ENCODE measurements at places on chromosomes 4 and X.
A peak's percentile ranks its signal among the peaks of the same experiment; 100 is the strongest.

DNA sequence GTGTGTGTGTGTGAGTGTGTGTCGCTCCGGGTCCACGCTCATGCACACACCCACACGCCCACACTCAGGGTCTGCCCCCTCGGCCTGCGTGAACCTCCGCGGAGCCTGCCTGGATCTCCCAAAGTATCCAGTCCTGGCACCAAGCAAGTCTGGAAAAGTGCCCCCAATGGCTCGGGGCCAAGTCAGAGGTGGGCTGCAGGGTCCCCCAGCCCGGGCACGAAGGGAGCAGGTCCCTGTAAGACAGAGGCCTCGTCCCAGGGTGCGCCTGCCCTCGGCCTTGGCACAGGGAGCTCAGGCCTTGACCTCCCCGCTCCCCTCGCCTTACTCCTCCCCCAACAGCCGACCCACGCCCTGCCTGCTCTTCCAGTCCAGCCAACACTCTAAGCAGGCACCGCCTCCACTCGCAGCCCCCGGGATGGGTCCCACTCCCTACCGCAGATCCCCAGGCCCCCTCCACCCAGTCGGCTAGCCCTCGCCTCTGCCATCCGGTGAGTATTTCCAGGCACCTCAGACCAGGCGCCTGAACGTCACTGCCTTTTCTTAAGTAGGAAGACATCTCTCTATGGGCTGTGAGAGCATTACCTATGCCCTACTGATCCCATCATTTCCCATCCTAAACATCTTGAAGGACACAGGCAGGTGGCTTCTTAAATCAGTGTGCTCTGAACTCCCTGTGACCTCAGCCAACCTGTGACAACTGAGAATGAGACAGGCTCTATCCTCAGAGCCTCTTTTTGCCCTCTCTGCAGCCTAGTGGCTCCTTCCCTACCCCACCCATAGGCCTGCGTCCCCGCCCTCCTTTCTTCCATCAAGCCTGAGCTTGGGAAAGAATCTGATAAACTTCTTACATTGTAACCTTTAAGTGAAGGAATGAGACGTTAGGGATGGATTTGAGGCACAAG is 704 bp downstream of the FAM114A1 start:
- DNase-seq: no peak

DNA sequence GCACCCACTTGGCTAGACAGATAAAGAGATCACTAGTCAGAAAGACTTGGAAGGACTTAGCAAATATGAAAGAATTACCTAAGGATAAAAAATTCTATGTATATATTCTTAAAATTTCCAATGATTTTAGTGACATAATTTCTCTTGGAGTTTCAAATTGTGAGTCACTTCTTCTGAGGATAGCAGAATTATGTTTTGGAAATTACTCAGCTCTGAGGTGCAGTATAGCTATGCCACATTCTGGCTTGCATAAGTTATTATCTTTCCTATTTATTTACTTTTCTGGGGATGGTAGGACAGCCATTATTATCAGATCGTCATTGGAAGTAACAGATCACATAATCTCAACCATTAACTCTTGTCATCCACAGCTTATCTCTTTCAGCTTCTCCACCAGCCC is 853.5 kb downstream of the TRIML1 start:
- no peak for DNase-seq

GRCh38 chrX:118839334-118839958 is 15.8 kb downstream of the ZCCHC12 start:
- peak; percentile 43 for DNase-seq

DNA sequence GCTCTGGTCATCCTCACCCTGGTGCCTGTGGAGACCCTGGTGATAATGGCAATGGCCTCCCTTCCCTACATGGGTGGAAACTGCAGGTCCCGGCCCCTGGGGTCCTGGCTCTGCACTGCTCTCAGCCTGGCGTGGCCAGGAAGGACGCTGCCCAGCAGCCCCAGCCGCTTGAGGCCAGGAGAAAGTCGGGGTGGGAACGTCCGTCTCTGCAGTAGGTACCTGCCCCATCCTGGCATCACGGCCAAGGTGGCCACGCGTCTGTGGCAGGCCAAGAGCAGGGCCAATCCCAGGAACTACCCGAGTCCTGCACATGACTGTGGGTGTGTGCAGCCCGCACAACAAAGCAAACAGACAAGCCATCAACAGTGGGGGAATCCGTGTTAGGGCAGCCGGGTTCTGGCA is 33.8 kb downstream of the FGFRL1 start:
- no peak for DNase-seq

DNA sequence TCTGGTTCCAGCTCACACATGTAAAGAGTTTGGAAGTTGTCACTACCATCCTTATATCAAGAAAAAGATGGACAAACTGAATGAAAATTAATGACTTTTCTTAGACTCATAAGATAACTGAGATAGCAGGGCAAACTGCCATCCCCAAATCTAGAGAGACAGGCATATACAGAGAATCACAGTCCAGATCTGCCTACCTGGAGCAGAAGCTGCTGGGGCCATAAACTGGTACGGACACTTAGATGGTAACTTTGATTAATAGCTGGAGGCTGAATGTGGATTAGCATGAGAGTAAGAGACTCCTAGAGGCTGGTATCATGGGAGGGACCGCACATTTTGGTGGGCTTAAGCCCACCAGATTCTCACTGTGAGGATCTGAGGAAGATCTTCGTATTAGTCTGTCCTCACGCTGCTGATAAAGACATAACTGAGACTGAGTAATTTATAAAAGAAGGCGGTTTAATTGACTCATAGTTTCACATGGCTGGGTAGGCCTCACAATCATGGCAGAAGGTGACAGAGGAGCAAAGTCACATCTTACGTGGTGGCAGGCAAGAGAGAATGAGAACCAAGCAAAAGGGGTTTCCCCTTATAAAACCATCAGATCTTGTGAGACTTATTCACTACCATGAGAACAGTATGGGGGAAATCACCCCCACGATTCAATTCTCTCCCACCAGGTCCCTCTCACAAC is 10.8 kb upstream of the POLA1 start:
- DNase-seq: no peak

DNA sequence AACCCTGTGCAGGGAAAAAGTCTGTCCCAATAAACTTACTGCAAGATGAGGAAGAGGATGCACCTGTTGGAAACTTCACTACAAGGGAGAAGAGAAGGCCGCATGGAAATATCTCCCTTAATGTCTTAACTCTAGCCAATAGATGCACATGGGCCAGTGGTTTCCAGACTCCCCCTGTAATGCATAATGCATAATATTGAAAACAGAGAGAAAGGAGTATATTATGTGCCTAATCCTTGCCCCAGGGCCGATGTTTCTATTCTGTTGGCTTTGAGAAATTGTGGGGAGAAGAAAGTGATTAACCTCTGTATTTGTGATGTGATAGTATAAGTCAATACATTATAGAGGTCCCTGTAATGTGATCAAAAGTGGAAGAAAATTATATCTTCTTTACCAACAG is 37.2 kb downstream of the INTS12 start:
- DNase-seq: no peak

DNA sequence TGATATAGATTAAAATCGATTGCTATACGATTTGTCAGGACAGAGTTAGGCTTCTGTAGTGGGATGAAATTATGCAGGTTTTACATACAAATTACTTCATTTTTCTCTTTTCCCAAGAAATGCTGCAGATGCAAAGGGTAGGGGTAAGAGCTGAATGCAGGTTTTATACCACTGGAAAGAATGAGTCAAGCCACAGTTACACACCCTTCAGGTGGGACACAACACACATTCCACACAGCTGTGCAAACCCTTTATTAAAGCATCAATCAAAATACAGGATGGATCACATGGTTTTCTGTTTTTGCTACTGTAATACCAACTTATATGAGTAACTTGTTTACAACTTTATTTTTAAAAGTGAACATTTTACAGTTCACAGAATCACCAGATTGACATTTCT is 39.8 kb downstream of the MFAP3L start:
- DNase-seq: no peak

DNA sequence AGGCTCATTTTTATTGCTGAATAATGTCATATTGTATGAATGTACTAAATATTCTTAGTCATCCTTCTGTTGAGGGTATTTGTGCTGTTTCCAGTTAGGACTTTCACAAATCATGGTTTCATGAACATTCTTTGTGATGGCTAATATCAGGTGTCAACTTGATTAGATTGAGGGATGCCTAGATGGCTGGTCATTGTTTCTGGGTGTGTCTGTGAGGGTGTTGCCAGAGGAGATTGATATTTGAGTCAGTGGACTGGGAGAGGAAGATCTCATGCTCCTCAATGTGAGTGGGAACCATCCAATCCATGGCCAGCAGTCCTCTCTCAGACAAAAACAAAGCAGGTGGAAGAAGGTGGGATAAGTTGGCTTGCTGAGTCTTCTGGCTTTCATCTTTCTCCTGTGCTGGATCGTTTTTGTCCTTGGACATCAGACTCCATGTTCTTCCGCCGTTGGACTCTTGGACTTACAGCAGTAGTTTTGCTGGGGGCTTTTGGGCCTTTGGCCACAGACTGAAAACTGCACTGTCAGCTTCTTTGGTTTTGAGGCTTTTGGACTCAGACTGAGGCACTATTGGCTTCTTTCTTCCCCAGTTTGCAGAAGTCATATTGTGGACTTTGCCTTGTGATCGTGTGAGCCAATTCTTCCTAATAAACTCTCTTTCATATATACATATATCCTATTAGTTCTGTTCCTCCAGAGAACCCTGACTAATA is 11.9 kb upstream of the HS3ST1 start:
- DNase-seq: no peak

DNA sequence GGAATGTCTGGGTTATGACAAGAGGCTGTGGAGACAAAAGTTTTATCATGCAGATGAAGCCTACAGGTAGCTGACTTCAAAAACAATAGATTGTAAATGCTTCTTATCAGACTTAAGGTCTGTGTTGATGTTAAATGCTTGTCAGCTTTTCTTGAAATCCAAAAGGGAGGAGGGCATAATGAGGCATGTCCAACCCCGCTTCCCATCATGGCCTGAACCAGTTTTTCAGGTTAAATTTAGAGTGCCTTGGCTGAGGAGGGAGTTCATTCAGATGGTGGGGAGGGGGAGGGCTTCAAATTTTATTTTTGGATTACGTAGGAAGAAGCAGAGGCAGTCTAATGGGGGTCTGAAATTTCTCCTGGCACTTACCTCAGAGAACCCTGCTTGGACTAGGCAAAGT is 207.7 kb upstream of the HDX start:
- DNase-seq: no peak

DNA sequence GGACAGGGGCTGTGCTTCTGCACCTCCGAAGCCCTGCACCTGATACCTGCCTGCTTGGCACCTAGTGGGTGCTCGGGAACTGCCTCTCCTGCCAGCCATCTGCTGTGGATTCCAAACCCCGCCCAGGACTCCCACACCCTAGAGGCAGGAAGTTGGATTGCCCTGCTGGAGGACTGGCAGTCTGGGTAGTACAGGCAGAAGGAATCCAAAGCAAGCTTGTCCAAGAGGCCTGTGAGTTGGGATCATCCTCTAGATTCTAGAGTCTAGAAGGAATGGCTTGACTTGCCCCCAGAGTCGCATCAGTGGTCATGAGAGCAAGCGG is 64.6 kb upstream of the MTM1 start:
- no peak for DNase-seq

DNA sequence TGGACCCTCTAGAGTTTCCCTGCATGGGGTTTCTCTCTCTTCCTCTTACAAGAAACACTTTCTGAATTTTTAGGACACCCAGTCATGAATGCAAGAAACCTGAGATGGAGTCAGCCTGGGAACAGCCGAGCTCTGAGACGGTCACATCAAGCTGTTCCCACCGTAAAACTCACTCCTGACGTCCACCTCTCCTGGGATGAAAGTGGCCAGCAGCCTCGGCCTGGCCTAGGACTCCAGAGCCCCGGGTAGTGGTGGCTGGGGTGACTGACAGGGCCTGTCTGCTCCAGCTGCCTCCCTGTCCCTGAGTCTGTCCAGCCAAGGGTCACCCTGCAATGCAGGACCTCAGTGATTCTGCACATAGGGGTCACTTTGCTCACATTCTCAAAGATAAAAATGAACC is 217.8 kb downstream of the SHOX start:
- no peak for DNase-seq
